Stimulated activated CD4-positive, alpha-beta T cell treated with anti-CD3 and anti-CD28 coated beads, Interleukin-12 subunit alpha, Interleukin-12 subunit beta, amount 100 ng/mL, for 4 hours (primary cell): ENCODE measurements at places on chromosomes 16 and 17.

GRCh38 chr17:44608727-44609435 is 47.4 kb upstream of the MEIOC start:
- no peak for DNase-seq

- DNase-seq: no peak
Measured at GRCh38 chr17:74532115-74532514, 840 bp upstream of the CD300LB start.

GRCh38 chr16:17211797-17212196 is 259.0 kb downstream of the XYLT1 start:
- peak; percentile 4 for DNase-seq

DNA sequence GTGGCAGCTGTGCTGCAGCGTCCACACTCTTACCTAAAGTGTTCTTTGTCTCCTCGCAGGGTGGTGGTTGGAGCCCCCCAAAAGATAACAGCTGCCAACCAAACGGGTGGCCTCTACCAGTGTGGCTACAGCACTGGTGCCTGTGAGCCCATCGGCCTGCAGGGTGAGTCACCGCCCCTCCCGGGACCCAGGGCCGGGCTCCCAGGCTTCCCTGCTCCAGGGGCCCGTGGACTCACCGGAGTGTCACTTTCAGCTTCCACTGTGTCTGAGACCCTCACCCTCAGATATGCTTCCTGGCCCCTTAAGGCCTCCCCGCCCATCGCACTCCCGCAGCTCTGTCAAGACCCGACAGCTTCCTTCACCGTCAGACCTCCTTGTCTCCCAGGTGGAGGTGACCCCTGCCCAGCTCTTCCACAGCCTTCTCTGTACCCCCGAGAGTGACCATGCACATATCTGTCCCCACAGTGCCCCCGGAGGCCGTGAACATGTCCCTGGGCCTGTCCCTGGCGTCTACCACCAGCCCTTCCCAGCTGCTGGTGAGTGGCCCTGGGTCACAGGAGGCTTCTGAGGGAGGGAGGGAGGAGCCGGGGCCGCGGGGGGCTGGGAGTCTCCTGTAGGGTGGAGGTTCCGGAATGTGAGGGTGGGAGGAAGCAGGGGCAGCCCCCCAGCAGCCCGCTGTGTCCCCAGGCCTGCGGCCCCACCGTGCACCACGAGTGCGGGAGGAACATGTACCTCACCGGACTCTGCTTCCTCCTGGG is 1.8 kb downstream of the ITGAX start:
- no peak for DNase-seq

DNA sequence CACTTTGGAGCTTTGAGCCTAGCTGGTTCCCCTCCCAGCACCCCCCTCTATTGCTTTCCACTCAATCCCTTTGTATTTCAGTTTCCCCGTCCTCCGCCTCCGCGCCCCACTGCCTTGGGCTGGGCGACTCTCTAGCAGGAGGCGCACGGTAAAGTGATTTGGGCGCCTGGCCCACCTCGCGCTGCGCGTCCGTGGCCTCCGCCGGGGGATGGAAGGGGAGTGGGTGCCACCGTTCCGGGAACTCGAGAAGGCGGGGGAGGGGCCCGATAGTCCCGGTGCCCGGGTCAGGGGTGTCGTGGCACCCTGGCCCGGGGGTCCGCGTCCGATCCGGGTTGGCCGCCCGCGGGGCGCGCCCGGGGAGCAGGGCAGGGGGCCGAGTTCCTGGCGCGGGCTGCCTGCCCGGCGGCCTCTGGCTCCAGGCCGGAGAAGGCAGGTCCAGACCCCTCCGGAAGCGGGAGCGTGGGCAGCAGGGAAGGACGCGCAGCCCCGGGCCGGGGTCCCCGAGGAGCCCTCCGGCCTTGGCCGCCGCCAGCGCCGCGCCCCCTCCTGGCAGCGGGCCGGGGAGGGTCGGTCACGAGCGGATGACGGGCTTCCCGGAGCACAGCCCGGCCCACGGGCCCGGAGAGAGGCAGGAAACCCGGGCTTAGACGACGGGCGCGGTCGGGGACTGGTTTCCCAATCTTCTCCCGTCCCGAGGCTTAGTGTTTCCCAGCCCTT is 15.8 kb downstream of the MEOX1 start:
- peak; percentile 15 for DNase-seq

DNA sequence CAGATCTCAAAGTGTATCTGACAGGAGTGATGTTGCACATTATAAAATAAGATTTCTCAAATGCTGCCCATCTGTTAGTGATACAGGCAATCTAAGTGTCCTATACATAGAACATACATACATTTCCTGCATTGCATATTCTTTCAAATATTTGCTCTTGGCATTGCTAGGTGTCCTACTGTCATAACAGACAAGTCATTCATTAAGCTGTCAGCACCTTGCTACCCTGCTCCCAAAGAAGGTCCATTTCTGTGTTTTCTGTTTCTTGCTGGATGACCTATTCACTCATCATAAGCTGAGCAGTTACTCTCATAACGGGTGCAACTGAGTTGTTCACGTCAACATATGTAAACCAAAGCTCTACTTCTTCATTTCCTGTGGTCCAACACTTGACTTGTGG is 719.0 kb downstream of the KCNJ2 start:
- DNase-seq: no peak

GRCh38 chr16:72050769-72051464 is 3.4 kb upstream of the HP start:
- DNase-seq: no peak

- DNase-seq: no peak
Measured at GRCh38 chr16:54568906-54569807, 282.6 kb upstream of the IRX3 start.

- DNase-seq: peak; percentile 85
Measured at GRCh38 chr16:3880623-3881498, at the start of gene CREBBP. CREBBP (minus strand) TSS chr16:3880713; CDS start chr16:3879916, 797 bp downstream.

DNA sequence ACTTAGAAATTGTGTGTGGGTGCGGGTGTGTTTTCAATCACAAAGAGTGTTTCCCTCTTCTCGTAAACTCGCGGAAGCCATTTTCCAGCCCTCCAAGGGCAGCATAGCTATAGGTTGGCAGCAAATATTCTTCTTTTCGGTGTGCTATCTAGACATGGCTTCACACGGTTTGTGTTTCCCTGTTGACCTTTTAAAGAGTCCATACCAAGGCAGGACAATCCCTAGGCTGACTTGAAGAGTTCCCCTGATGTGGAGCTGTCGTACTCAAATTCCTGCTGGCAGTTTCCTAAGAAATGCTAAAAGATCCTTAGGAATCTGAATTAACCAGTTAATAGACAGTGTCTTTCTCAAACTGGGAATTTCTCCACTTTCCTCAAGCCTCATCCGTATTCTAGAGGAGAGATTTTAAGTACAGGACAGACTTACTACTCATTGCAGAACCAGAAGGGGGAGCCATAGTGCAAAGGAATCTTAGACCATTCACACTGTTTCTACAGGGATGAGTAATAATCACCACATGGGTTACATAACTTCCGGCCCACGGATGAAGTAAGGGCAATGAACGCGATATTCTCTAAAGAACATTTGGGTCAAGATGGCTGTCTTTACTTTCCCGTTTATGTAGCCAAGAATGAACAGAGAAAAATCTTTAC is 288.6 kb upstream of the ELAC2 start:
- no peak for DNase-seq

DNA sequence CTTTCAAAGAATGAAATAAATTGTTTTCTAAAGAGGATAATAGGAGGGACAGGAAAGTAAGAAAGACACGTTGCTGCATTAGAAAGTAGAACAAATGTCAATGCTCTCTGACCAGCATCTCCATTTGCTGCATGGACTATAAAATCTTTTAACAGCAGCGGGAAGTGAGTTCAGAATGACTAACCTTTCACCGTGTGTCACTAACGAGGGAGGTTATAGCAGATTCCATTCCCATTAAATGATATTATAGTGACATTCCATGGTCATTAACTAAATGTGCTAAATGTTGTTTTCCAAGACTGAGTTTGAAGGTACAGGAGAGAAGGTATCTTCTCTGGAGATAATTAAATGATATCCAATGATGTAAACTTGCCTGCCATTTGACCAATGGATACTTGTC is 127.1 kb upstream of the HS3ST3A1 start:
- DNase-seq: no peak

DNA sequence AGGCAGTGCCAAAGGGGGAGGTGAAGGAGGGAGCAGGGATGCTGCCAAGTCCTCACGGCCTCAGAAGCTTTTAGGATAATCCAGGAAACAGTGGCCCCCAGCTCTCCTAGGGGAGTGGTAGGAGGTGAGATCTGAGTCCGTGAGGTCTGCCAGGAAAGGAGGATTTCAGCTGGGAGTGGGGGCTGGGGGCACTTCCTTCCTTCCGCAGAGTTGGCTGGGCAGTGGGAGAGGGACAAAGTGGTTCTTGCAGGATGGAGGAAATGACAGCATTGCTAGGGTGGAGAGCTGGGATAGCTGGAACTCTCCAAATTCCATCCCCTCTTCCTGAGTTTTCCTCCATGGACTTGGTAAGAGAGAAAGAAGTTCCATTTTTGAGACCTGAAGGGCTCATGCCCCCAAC is 4.8 kb upstream of the SP6 start:
- DNase-seq: no peak

DNA sequence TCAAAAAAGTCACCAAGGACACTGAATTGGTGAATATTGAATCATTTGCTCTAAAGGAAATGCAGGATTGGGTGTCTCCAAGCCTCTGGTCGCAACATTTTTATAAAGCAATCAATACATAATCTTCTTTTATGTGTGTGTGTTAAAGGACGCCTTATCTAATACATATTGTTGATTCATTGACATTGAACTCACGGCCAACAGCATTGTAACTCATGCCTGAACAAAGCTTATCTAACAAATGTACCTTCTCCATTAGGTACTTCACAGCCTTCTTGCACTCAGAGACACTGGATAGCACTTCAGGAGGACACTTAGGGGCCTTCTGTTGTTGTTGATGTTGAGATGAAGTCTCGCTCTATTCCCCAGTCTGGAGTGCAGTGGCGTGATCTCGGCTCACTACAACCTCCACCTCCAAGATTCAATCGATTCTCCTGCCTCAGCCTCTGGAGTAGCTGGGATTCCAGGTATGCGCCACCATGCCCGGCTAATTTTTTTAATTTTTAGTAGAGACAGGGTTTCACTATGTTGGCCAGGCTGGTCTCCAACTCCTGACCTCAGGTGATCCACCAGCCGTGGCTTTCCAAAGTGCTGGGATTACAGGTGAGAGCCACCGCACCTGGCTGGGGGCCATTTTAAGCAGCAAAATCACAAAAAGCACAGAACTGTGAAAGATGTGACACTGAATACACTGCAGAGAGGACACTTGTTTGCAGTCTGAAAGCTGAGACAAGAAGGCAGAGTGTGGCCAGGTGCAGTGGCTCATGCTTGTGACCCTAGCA is 13.2 kb upstream of the PDXDC1 start:
- no peak for DNase-seq

- no peak for DNase-seq
Measured at GRCh38 chr16:7285520-7285919, 47.1 kb upstream of the RBFOX1 start.

DNA sequence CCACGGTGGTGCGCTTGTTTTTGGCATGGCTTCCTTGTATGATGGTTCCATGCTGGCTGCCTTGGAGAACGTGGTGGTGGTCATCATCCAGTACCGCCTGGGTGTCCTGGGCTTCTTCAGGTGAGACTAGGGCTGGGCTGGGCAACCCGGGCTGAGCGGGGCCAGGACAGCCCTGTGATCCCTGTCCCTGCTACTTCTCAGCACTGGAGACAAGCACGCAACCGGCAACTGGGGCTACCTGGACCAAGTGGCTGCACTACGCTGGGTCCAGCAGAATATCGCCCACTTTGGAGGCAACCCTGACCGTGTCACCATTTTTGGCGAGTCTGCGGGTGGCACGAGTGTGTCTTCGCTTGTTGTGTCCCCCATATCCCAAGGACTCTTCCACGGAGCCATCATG is 4.9 kb downstream of the CES2 start:
- no peak for DNase-seq

- DNase-seq: no peak
Measured at GRCh38 chr17:4738136-4739121, 1.2 kb upstream of the ZMYND15 start.

GRCh38 chr17:56886288-56886731 is 27.5 kb downstream of the TRIM25 start:
- no peak for DNase-seq
